RKO (cell line): ENCODE measurements at places on chromosomes 7 and 10.

DNA sequence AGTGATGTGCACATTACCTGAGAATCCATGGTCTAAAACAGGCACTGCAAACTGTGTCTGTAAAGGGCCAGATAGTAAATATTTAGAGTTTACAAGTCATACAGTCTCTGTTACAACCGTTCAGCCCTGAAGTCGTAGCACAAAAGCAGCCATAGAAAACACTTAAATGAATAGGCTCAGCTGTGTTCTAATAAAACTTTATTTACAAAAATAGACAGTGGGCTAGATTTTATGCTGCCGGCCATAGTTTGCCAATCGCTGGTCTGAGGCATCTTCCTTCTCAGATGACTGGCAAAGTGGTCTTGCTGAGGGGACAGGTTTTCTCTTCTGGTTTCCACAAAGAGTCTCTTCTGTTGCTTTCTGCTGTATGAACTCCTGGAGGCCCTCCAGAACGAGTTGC, 121.7 kb downstream of the EMX2 start:
- DNase-seq = no peak

DNA sequence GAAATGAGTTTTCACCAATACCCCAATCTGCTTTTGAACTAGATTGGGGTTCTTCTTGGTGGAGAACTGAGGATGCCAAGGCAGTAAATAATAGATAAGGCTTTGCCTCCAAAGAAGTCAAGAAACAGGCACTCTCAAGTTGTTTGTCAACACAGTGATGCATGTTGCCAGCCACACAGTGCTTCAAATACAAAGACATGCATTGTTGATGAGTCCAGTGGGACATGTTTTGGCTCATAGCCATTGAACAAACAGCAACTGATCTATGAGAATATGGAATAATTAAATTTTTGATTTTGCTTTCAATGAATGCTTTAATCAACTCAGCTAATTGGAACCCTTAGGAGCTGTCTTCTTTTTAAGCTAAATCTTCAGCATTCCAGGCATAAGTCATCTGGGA, 346.4 kb downstream of the THSD7A start:
- no peak for DNase-seq

GRCh38 chr10:126052171-126052570, 155.8 kb downstream of the FANK1 start:
- DNase-seq = no peak

- DNase-seq = no peak
Observed at GRCh38 chr10:131485732-131486131, 174.2 kb upstream of the TCERG1L start.

DNA sequence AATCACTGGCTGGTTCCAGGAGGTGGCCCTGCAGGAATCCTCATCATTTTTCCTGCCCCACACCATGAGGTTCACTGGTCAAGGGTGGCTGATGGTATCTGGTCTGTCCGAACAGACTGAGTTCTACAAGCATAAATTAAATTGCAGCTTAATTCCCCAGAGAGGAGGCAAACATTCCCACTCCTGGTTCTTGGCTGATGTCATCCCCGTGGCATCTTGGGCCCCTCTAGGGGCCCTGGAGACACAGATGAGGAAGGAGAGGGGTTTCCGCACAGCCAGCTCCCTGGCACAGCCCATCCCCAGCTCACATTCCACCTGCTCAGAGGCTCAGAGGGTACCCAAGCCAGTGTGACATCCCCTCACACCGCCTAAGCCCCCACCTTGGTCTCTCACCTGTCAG, 5.3 kb upstream of the KLRG2 start:
- DNase-seq = no peak

GRCh38 chr10:127736915-127737562, at the start of gene FOXI2:
TSS of gene FOXI2 (plus strand) at chr10:127737185. CDS start at chr10:127737274, 89 bp downstream.
- DNase-seq = no peak

GRCh38 chr10:71065659-71066058, 146.7 kb upstream of the UNC5B start:
- DNase-seq = no peak

GRCh38 chr10:114058297-114058696, 14.6 kb downstream of the ADRB1 start:
- no peak for DNase-seq

- DNase-seq = peak; percentile 95
Observed at GRCh38 chr7:151008511-151009323, 15.6 kb downstream of the ATG9B start.

DNA sequence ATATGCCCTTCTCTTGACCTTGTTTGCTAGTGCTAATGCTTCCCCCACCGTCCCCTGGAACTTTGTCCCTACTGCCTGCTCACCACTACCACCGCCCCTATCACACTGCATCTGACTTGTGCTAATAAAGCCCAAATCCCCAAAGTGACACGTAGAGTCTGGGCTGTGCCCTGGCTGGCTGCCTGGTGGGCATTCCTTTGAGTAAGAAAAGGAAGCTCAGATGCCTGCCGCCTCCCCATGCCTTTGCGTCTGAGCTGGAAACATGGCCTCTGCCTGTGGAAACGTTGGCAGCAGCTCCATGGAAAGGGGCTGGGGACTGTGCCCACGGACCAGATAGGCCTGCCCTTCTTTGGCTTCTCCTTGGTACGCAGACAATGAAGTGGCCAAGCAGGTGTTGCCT, 138.3 kb downstream of the CYP26A1 start:
- no peak for DNase-seq

- DNase-seq = no peak
Observed at GRCh38 chr10:12638103-12638502, 288.8 kb downstream of the CAMK1D start.

DNA sequence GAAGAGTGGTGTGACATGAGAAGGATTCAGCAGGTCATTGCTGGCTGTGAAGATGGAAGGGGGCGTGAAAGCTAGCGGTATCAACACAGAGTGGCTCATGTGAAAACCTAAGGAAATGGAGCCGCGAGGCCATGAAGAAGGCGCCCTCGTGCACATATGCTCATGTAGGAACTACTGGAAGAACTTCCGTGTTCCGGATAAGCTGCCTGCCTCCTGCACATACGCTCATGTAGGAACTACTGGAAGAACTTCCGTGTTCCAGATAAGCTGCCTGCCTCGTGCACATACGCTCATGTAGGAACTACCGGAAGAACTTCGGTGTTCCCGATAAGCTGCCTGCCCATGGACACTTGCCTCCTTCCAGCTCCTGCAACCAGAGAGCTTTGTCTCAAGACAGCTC, 179.1 kb downstream of the SDK1 start:
- DNase-seq = no peak

DNA sequence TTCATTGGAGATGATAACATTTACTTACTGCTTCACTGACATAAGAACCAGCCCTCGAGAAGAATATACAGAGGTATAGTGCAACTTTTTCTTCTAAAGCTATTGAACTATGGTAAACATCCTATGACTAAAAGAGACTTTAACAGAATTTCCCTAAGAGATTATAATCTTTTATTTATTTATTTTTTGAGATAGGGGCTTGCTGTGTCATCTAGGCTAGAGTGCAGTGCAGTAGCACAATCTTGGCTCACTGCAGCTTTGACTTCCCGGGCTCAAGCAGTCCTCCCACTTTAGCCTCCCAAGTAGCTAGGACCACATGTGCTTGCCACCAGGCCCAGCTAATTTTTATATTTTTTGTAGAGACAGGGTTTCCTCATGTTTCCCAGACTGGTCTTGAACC, 258.5 kb upstream of the FERD3L start:
- DNase-seq = no peak

GRCh38 chr10:112235920-112236319, 47.3 kb upstream of the TECTB start:
- no peak for DNase-seq

DNA sequence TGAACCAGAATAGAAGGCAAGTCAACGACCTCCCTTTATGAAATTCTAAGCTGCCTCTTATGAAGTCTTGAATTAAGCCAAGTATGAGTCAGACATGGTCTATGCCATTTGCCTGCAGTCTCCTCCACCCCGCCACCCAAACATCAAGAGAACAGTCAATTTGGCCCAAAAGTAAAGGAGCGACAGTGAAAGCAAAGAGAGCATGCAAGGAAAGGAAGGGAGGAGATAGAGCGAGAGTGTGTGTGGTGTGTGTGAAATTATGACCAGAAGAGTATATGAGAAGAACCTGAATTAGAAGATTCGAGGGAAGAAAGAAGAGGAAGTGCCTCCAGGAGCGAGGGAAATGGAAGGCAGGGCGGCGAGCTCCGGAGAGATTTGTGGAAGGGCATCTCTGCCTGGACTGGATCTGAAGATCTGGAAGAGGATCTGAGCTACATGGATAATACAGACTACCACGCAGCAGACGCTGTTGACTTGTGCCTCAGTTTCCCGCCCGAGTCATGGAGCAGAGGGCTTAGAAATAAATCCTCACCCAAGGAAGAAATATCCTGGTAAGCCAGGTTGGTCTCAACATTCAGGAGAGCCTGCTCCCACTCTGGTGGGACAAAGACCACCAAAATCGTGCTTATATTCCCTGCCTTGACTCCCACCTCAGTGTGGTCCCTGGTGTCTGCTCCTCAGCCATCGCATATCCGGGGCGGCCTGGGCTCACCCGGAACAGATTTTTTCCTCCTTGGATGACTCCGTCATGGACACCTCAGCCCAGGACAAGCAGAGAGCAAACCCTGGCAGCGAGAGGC, 459 bp downstream of the ZDHHC6 start:
- DNase-seq = peak; percentile 74

GRCh38 chr7:100546926-100547800, 8.2 kb downstream of the AGFG2 start:
- no peak for DNase-seq

DNA sequence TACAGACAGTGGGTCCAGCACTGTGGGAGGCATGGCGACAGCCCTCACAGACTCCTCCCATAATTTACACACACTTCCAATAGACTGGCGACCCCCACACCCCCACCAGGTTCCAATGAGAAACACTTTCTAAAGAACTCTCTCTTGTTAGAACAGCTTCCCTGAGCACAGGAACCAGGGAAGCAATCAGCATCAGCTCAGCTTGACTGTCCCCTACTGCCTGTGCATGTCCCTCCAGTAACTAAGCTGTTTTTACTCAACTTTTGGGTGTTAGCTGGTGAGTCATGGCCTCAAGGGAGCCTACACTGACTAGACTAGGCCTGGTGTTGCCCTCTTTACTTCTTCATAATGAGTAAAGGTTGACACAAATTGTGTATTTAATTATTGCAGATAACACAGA, 32.6 kb upstream of the HERPUD2 start:
- DNase-seq = peak; percentile 10

DNA sequence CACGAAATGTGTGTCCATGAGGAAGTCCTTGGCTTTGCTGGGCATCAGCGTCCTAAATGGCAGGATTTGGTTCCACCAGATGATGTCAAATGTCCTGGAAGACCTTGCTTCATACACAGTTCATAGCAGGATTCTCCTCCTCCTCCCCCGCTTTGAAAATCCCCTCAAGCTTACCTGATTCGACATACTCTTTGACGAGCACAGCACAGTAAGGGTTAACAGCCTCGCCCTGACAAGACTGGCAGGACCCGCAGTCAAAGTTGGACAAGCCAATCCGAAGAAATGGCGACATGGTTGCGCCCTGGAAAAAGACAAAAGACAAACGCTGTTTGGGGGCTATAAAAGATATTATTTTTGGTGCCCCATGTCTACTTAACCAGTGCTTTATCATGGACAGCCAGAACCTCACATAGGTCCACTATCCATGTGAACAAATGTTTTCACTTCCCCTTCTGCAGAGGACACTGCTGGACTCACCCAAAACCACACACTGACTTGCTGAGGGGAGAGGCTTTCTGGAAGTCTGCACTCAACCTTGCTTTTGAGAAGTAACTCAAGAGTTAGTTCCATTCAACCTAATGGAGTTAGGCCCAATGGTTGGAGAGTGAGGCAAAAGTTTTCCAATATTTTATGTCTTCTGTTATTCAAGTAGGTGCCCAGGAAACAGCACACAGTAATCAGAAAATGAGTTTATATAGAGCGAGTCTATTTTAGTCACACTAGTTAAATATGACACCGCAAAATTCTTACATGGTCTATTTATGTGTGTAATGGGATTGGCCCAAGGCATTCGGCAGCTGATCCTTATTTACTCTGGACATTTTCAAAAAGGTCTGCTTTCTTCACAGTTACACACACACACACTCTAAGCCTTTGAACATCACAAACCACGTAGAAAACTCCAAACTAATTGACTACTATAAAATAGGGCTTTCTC, 65.0 kb downstream of the PRKCQ start:
- DNase-seq = no peak

DNA sequence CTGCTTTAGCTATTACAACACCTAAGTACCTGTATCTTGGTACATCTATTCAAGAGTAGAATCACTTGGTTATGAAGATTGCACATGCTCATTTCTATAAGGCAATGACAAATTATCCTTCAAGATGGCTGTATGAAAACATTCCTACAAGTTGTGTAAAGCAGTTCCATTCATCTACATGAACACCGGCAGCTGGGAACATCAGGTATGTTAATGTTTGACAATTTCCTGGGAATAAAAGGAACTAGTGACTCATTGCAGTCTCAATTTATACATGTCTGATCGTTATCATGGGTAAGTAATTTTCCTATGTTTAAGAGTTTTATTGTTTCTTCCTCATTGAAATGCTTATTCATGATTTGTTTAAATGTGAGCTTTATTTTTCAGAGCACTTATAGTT, 203.2 kb upstream of the SEMA3E start:
- no peak for DNase-seq

DNA sequence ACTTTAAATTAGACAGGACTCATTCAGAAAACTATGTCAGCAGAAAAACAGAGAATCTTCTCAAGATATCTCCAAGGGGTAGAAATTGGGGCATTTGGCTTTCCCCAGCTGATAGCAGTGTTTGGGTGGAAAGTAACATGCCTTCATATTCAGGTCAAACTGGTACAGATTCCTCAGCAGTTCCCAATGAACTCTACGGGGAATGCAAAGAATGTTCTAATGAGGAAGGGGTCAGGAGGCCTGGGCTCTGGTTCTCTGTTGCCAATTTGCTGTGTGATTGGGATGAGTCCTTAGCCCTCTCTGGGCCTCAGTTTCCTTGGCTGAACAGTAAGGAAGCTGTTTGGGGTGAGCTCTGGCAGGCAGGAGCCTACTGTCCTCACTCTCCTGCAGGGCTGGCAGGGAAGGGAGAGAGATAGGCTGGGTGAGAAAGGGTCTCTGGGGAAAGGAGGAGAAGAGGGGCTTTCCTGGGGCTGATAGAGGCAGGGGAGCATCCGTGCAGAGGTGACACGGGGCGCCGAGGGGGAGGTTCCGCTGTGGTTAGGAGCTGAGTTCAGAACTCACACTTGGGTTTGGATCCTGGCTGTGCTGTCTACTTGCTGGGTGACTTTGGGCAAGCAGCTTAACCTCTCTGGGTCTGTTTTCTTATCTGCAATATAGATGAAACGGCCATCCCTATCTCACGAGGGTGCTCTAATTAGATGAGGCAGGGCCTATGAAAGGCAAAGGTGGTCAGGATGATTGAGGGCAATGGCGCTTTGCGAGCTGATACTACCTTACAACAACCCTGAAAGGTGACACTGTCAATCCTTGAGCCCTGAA, 45.1 kb downstream of the SPOCK2 start:
- no peak for DNase-seq

DNA sequence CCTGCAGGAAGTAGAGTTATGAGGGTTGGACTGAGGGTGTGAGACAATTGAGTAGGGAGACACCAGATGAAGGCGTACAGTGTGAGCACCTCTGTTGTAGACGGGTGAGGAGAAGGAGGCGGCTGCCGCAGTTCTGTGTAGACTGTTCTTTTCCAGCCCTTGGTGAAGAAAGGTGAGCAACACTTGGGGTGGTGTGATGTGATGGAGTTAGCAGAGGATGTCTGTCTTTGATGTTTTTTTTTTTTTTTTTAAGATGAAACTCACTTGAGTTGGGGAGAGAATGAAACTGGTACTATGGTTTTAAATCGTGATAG, 42.8 kb upstream of the RNF216 start:
- no peak for DNase-seq

GRCh38 chr10:109898007-109898406, 25.3 kb downstream of the XPNPEP1 start:
- DNase-seq = no peak

- no peak for DNase-seq
Observed at GRCh38 chr10:33209802-33210201, 124.7 kb downstream of the NRP1 start.
